GM12891 (cell line): ENCODE measurements at places on chromosomes 2 and 18.

- DNase-seq: no peak
Observed at GRCh38 chr18:45503990-45504389, 111.3 kb upstream of the SLC14A2 start.

- no peak for DNase-seq
Observed at GRCh38 chr2:135064149-135064548, 12.1 kb downstream of the RAB3GAP1 start.

DNA sequence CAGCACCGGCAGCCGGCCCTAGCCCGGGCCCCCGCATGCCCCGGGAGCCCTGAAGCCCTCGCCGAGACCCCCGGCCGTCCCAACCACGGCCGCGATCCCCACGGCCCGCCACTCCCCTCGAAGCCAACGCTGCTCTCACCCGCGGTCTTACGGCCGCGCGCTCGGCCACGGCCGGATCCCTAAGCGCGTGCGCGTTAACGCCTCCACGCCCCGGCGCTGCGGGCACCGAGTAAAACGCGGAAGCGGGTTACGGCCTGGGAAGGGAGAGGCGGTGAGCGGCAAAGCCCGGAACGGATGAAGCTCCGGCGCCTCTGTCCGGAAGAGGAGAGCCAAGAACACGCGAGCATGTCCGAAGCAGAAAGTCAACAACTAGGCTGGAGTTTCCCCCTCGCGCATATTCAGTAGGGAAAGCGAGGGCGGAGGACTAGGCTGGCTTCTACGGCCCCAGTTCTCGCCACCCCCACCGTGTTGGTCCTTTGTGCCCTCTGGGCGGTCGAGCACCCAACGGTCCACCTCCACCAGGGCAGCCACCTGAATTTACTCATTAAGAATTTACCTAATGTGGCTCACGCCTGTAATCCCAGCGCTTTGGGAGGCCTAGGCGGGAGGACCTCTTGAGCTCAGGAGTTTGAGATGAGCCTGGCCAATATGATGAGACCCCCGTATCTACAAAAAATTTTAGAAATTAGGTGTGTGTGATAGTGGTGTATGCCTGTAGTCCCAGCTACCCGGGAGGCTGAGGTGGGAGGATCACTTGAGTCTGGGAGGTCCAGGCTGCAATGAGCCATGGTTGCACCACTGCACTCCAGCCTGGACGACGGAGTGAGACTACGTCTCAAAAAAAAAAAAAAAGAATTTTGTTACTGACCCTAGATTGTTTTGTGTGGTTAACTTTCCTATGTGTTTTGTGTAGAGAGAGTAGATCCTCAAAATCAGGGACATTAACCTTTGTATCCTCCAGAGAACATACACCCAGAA lies at the start of gene KANSL3:
Gene KANSL3 (minus strand): TSS at position 169 of the 978 bp plus-strand sequence. CDS start 1,177 bp downstream, outside the sequence.
- peak; percentile 74 for DNase-seq

- no peak for DNase-seq
Observed at GRCh38 chr2:242040681-242041080, 171.2 kb downstream of the RTP5 start.

GRCh38 chr2:204715361-204715760 lies 170.1 kb downstream of the PARD3B start:
- no peak for DNase-seq

- no peak for DNase-seq
Observed at GRCh38 chr2:70045405-70045804, 41.9 kb upstream of the PCBP1 start.

- no peak for DNase-seq
Observed at GRCh38 chr2:33011373-33011772, 64.6 kb downstream of the LTBP1 start.

- no peak for DNase-seq
Observed at GRCh38 chr2:109345091-109345490, 216.1 kb downstream of the SH3RF3 start.

GRCh38 chr18:3319894-3320454 lies 58.0 kb downstream of the MYL12B start:
- DNase-seq: no peak
